ENCODE measurements at places on chromosomes 1 and 21.

DNA sequence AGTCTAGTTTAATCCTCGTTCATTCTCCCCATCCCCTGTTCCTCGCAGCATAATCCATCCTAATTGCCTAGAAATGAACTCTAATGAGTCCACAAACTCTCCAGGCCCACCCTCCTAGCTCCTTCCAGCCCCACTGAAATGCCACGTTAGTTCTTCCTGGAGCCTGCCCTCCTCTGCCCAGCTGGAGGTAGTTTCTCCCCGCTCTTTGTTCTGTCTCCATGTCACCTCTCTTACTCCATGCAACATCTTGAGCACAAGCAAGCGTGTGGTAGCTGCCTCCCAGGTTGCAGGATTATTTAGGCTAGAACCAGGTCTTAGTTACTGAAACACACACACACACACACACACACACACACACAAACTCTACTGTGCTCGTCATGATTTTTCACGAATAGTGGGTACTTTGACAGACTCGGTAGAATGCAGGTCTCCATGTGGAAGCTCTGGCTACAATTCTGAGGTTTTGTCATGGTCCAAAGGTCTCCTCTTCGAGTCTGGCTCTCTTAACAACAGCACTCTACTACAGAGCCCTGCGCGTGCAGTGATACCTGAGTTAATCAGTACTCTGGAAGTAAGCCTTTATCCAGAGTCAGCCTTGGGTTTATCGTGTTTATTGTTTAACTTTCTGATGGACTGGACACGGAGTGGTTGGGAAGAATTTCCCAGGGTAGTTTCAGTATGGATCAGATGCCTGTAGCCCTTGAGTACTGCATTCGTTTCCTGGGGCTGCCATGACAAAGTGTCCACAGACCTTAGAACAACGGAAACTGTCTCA, 27.5 kb downstream of the HUNK start:
- peak; percentile 85 for DNase-seq

- no peak for DNase-seq
Observed at GRCh38 chr1:78255383-78255782, 209.6 kb downstream of the GIPC2 start.

DNA sequence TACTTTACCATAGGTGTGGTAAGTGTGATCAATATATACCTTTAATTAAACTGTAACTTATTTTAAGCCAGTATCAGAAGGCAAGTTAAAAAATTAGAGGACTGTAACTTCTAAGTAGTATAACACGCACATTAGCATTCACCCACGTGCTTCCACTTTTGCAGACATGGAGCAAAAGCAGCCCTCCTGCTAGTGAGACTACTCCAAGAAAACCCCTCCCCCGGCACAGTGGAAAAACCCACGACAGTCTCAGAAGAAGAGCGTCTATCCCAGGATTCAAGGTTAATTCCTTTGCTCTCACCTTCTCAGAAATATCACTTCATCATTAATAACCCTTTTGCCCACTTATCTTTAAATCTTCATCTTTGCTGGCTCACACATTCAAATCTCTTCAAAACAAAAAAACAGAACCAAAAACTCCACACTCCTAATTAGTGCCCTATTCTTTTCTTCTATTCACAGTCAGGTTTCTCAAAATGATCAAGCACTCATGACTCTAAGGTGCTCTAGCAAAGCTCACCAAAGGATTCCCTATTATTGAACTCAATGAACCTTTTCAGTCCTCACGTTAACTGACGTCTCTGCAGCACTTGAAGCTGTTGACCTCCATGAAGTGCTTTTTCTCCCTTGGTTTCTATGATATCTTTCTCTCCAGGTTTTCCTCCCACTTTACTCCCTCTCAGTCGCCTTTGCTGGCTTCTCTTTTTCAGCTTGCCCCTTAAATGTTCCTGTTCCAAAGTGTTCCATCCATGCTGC, 213.5 kb downstream of the SMYD3 start:
- no peak for DNase-seq

GRCh38 chr1:234862944-234863515, 253.1 kb upstream of the IRF2BP2 start:
- DNase-seq = no peak

GRCh38 chr1:104189207-104189606, 439.5 kb downstream of the AMY1C start:
- no peak for DNase-seq

- no peak for DNase-seq
Observed at GRCh38 chr1:61461406-61462384, 263.2 kb downstream of the TM2D1 start.

- no peak for DNase-seq
Observed at GRCh38 chr21:28776251-28776650, 216.4 kb downstream of the LTN1 start.
